Right renal cortex interstitium (tissue), 3 donors: ENCODE measurements at places on chromosomes 7 and 10. TPM values are rescaled to one million over a fixed set of nuclear protein-coding genes. Genes with fewer than 3 reads are reported as not detected.

Gene OR9A2
- polyA plus RNA-seq, result not detected

GRCh38 chr10:34570887-34571286 is 244.2 kb downstream of the PARD3 start:
- no peak for DNase-seq

DNA sequence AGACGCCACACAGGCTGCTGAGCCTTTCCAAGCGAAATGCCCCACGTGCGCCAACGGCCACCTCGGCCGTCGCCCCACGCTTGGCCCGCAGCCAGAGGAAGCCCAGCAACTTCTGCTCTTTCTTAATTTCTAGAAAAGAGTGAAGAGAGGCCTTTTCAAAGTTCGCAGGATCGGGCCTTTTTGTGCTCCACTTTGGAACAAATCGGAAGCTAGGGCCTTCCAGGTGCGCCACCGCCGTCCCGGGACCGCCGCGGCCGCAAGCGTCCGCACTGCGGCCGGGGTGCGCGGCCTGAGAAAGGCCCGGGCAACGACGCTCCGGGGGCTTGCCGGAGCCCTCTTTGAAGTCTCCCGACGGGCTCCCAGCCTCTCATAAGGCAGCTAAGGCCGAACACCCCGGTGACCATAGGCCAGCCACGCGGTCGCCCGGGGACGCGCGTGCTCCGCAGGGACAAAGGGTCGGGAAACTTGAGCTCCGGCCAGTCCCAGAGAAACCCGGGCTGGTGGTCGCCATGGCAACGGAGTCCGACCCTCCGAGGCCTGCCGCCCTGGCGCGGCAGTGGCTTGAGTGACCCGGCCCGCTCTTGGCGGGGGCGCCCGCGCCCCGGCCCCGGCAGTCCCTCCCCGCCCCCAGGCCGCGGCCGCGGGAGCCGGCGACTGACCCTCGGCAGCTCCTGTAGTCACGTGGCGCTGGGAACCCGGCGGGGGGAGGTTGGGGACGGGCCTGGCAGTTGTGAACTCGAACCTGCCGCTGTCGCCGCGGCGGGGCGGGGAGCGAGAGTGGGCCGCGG is at the start of gene REPIN1:
REPIN1 (plus strand) TSS at position 727 of the 788 bp plus-strand sequence. CDS start 890 bp downstream, outside the sequence.
- DNase-seq, result peak; percentile 81

Gene HOXA10
- polyA plus RNA-seq, result 142 TPM

Gene H2BK1
- polyA plus RNA-seq, result not detected

DNA sequence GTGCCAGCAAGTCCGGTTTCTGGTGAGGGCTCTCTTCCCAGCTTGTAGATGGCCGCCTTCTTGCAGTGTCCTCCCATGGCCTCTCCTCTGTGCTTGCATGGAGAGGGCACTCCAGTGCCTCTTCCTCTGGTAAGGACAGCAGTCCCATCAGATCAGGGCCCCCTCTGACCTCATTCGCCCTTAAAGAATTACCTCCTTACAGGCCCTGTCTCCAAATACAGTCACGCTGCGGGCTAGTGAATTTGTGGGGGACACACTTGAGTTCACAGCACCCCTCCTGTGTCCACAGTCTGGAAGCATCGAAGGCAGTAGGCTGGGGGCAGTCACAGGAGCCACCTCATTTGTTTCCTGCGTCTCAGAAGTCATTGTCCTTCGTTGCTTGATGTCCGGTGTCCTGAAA is 54.6 kb downstream of the LHPP start:
- no peak for DNase-seq

GRCh38 chr7:16747102-16747501 is 6.5 kb upstream of the TSPAN13 start:
- DNase-seq, result no peak

DNA sequence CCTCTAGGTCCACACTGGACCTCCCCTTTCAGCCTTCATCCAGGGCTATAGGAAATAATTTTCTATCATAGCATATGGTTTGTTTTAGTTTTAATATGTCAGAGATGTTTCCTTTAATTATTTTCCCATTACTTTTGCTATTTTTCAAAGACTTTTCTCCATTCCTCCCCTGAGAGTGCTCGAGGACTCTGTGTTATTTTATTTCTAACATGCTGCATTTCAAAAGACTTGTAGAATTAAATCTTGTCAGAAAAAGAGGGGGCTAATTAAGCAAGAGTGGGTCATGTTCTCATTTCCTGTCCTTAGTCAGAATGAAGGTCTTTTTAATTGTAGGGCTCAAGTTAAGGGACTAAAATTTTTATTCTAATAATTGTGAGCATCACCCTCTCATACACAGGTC is 71.6 kb upstream of the CTTNBP2 start:
- DNase-seq, result no peak

Gene ACBD7
- 7.1 TPM for polyA plus RNA-seq

Gene SFTPD
- polyA plus RNA-seq, result 1.1 TPM

DNA sequence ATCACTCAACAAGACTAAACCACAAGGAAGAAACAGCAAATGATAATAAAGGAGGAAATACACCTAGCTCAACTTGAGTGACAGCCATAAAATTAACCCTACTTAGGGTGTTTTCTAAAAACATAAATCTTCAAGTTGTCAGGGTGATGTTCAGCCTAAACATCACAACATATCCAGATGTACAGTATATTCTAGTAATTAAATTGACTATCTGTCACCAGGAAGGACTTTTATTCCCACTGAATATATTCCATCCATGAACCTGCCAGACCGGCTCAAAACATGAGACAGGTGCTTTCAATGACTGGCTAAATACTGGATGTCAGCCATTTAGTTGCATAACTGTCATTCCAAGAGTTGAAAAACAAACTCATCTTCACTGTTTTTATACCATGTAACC is 298.1 kb upstream of the NEBL start:
- no peak for DNase-seq

- no peak for DNase-seq
Observed at GRCh38 chr10:126263006-126263676, 125.1 kb downstream of the ADAM12 start.

Gene CFAP69
- 15.5 TPM for polyA plus RNA-seq

DNA sequence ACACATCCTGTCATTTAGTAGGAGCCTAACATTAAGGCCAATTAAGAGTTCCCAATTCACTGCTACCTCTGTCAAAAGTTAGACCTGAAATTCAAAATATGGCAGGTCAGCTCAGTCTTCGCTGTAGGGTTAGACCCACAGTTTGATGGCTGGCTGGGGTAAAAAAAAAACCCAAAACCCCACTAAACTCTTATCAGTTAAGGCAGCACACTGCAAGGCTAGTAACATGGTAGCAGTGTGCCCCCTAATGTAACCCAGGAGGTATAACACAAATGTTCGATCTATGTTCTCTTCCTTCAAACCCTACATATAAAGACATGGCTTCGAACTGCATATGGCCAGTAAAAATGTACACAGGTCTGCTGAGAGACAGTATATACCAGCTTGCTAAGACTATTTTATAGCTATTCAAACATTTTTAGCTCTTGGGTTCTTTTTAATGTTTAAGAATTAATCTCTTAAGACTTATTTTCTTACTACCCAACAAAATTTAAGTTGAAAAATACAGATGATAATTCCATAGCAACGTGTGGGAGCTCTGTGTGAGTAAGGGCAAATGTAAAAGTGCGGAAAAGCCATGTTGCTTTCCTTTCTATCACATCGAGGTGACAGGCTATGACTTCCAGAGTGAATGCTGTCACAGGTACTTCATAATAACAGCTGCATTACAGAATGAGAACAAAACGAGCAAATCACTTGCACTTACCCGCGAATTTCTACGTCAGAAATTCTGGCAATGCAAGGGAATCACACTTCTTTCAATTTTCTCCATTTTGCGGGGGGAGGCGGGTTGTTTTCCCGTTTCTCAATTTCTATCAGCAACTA is 168.4 kb upstream of the IMMP2L start:
- DNase-seq, result no peak

Gene GPR15LG
- polyA plus RNA-seq, result not detected

Gene PNLIPRP2
- polyA plus RNA-seq, result not detected

DNA sequence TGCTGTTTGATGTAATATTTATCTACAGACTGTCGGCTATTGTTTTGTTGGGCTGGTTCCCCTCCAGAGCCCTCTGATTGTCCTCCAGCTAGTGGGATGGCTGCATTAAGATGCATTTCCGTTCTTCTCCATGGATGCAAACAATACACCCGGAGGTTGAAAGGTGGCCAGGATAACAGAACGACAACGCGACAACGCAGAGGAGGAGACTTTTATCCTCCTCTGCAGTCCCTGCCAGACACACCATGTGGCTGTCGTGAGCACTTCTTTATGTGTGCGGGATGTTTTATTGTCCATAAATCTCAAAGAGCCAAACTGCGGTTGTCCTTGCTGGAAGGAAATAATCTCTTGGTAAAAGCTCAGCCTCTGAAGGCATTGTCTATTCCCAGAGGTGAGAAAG is 39.1 kb upstream of the TCERG1L start:
- DNase-seq, result no peak

GRCh38 chr10:112217386-112218035 is 33.9 kb upstream of the GPAM start:
- no peak for DNase-seq

- no peak for DNase-seq
Observed at GRCh38 chr7:33813331-33813730, 92.0 kb upstream of the BMPER start.

Gene UBN2
- polyA plus RNA-seq, result 12.4 TPM

DNA sequence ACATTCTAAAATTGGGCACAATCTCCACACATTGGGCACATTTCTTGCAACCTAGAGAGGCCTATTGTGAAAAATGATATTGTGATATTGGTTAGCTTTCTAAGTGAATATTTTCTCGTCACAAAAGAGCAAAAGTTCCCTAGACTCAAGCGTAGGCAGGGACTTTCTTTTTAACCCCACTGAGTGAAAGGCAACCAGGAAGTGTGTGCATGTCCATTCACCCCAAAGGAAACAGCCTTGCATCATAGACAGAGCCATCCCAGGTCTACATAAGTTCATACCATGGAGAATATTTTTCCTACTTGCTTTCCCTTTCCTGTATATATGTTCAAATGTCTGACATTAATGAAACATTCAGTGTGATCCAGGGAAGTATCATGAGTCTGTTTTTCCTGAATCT is 84.2 kb upstream of the AGBL3 start:
- no peak for DNase-seq

Gene PGAM2
- 1.5 TPM for polyA plus RNA-seq

- no peak for DNase-seq
Observed at GRCh38 chr7:19405541-19405940, 260.3 kb upstream of the FERD3L start.

GRCh38 chr10:42755028-42755451 is 27.6 kb upstream of the BMS1 start:
- DNase-seq, result no peak

Gene NPC1L1
- 2.5 TPM for polyA plus RNA-seq

GRCh38 chr10:116043861-116044260 is 229.1 kb downstream of the GFRA1 start:
- no peak for DNase-seq

DNA sequence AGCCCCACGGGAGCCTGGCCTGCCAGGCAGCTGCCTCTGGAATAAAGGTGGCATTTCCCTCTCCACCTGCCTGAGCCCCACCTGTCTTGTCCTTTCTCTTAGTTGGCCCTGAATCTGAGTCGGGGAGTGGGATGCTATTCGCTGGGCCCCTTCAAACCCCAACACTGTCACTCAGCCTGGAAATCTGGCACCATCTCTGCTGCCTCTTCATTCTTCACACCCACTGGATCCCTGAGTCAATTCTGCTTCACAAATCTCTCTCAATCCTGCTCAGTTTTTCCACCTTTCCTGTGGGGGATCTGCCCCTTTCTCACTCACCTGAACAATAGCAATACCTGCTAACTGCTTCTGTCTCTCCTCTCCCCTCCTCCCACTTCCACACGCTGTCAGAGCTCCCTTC is 10.6 kb downstream of the CRTAC1 start:
- no peak for DNase-seq

Gene STMP1
- polyA plus RNA-seq, result 89.5 TPM

- no peak for DNase-seq
Observed at GRCh38 chr7:156334636-156335035, 305.9 kb upstream of the RNF32 start.

DNA sequence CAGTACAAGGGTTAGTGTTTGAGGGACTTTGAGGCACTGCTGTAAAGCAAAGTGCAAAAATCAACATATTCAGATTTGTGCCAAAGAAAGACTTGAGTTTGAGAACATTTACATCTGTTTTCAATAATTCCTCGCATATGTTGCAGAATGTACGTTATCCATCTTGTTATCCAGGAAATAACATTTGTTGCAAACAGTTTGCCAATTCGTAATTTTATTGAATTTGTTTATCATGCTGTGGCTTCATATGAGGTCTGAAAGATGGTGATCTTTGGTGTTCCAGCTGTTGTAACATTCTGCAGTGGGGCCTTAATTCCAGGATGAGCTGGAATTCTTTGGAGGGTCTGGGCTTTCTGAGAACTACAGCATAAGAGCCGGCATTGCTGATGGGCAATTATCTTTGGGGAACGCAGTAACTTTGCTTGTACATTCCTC is 396.2 kb downstream of the LRMDA start:
- no peak for DNase-seq

DNA sequence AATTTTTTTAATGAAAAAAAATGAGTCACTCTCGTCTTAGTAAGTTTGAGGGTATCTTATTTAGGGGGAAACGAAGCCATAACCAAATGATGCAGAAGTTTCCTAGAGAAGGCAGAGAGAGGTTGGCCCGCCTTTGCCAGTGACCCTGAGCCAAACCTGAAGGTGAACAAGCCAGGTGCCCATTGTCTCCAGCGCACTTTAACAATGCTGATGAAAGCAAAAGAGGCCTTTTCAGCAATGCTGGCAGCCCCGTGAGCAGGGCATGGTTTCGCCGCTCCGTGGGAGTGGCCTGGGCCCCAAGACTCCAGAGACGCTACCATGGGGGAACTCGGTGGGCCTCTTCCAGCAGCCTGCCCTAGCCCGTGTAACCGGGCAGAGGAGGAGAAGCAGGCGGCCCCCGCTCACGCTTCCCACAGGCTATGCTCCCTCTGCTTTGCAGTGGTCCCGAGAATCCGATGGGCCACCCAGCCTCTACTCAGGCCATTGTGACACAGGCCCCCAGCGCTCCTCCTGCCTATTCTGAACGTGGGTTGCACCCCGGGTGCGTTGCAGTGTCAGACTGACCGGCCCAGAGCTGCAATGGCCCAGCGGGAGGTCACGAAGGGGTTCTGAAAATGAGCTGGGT is 14.0 kb upstream of the UNCX start:
- DNase-seq, result no peak

DNA sequence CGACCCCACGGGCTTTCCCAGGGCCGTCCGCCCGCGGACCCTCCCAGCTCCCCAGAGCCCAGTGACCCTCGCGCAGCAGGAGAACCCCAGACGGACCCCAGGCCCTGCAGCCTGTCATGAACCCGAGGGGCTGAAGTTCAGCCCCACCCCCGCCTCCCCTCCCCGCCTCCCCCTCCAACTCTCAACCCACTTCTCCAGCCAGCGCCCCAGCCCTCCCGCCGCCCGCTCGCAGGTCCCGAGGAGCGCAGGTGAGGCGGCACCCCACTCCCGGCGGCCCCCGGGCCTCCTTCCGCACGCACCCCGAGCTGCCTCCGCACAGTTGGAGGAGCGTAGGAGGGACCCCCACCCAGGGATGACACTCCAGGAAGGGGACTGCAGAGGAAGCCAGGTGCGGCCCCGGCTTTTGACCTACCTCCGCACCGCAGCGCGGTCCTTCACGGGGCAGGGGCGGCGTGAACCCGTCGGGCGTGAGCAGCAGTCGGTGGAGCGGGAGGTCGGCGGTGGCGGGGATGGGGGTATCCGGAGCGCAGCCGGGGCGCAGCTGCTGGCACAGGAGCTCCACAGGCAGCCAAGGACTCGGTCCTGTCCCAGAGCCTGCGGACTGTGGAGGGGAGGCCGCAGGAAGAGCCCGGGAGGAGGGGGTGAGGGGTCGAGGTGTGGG is at the start of gene TMEM176A:
TMEM176A (plus strand) TSS at position 189 of the 661 bp plus-strand sequence. CDS start 782 bp downstream, outside the sequence.
- no peak for DNase-seq

- no peak for DNase-seq
Observed at GRCh38 chr10:17503795-17504194, 49.4 kb upstream of the ST8SIA6 start.

- no peak for DNase-seq
Observed at GRCh38 chr10:93364966-93365365, 117.2 kb downstream of the MYOF start.

Gene GRM3
- 0.07 TPM for polyA plus RNA-seq
